ENCODE measurements at places on chromosomes 5 and 9. TPM values are rescaled to one million over a fixed set of nuclear protein-coding genes. Genes with fewer than 3 reads are reported as not detected.

GRCh38 chr9:114409103-114409780 lies 21.5 kb upstream of the AKNA start:
- no peak for DNase-seq
- no peak overlapping the region for H3K27ac ChIP-seq
- peaks cover 2% of the 10 kb centered on the region for H3K4me1 ChIP-seq
- H3K36me3 ChIP-seq: no peaks in the 10 kb centered on the region

DNA sequence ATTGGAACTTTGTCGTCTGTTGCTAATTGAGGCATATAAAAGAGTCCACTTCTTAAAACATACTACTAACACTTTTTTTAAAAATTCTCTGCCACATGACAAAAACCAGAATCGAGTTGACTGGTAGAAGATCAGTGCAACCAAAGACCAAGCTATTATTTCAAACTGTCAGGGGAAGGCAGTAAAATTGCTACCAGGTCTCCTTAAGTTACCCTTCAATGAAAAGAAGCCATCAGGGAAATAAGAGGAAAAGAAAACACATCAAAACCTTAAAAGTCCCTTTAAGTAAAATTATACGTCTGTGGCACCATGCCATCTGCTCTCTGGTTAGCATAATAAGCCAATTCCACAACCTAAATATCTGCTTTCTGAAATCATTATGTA lies 9.6 kb downstream of the ZNF608 start:
- no peak for DNase-seq
- no peaks in the 10 kb centered on the region for H3K36me3 ChIP-seq
- peaks cover 37% of the 10 kb centered on the region for H3K27me3 ChIP-seq
- no peaks in the 10 kb centered on the region for H3K4me1 ChIP-seq
- no peak overlapping the region for H3K4me3 ChIP-seq
- no peak overlapping the region for H3K27ac ChIP-seq

- no peak overlapping the region for H3K4me3 ChIP-seq
- H3K4me1 ChIP-seq: no peaks in the 10 kb centered on the region
- no peaks in the 10 kb centered on the region for H3K36me3 ChIP-seq
- peaks cover 32% of the 10 kb centered on the region for H3K27me3 ChIP-seq
- DNase-seq: no peak
- no peak overlapping the region for H3K27ac ChIP-seq
Observed at GRCh38 chr5:181039471-181039870, 595 bp upstream of the BTNL9 start.

DNA sequence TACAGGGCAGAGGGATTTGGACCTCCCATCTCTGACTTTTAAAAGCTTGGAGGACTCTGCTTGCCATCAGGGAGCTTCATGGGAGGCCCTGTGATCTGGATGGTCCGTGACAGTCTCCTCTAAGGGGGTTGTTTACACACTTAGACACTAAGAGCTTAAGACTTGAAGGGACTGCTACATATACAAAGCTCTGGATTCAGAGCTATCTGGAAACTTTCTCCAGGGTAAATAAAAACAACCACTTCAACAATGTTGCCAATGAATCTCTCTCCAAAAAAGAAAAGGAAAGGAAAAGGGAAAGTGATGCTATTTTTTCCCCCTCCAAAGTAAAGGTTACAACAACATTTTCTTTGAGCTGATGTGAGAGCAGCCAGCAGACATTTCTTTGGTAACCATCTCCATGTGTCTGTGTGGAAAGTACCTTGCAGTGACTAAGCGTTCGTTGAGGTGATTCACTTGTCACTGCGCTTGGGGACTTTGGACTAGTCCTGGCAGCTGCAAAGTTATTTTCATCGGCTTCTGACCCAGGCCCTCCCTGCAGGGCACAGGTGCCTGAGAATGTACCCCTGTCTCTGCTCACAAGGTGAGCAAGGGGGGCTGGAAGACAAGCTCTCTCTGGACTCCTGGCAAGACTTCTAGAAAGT lies 262.1 kb upstream of the KLF4 start:
- no peak overlapping the region for H3K4me3 ChIP-seq
- H3K27ac ChIP-seq: no peak overlapping the region
- no peaks in the 10 kb centered on the region for H3K27me3 ChIP-seq
- H3K36me3 ChIP-seq: no peaks in the 10 kb centered on the region

DNA sequence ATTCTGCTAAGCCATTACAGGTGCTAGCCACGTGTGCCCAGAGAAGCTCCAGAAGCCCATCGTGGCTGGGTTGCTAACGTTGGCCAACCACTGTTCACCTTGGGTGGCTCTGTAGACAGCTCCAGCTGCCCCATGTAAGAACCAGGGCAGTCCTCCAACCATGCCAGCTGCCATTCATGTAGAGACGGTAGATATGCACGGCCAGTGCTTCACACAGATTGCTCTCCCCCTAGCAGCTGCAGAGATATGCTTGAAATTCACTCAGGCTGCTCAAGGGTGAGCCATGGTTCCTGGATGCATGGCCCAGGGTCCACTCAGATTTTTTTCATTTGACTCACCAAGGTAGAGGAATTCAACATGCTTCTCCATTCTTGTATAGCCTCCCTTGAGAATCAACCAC lies 31.0 kb downstream of the GADD45G start:
- H3K4me1 ChIP-seq: no peaks in the 10 kb centered on the region
- no peaks in the 10 kb centered on the region for H3K36me3 ChIP-seq
- H3K27ac ChIP-seq: no peak overlapping the region
- no peaks in the 10 kb centered on the region for H3K27me3 ChIP-seq
- DNase-seq: no peak

BASP1 gene
- total RNA-seq: 0.18 TPM

- H3K27ac ChIP-seq: no peak overlapping the region
- H3K4me1 ChIP-seq: no peaks in the 10 kb centered on the region
- no peak overlapping the region for H3K4me3 ChIP-seq
- H3K36me3 ChIP-seq: no peaks in the 10 kb centered on the region
- H3K27me3 ChIP-seq: peaks cover 45% of the 10 kb centered on the region
- DNase-seq: no peak
Observed at GRCh38 chr5:73321757-73322436, 126.7 kb downstream of the FOXD1 start.

GRCh38 chr9:128375865-128376264 lies 4.7 kb downstream of the URM1 start:
- H3K4me1 ChIP-seq: peaks cover 22% of the 10 kb centered on the region
- H3K27me3 ChIP-seq: no peaks in the 10 kb centered on the region
- DNase-seq: no peak
- H3K27ac ChIP-seq: no peak overlapping the region

CSF2 gene
- total RNA-seq: 61.5 TPM

DNA sequence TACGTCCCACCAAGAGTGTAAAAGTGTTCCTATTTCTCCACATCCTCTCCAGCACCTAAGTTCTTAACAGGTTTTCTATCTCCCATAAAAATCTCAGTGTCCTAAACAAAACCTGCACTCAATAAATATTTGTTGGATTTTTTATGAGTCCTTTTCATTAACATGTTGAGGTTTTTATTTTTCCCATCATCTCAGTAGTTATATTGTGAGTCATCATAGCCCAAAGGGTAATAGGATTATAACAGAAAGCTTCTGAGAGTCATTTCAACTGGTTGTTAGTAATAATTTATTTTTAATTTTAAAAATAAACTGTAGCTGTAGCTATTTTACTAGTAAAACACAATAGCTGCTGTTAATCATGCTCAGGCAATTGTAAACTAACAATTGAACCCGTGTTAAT lies 331.6 kb upstream of the SLC30A5 start:
- no peaks in the 10 kb centered on the region for H3K27me3 ChIP-seq
- no peak overlapping the region for H3K27ac ChIP-seq
- DNase-seq: no peak
- no peaks in the 10 kb centered on the region for H3K4me1 ChIP-seq
- no peak overlapping the region for H3K4me3 ChIP-seq

DNA sequence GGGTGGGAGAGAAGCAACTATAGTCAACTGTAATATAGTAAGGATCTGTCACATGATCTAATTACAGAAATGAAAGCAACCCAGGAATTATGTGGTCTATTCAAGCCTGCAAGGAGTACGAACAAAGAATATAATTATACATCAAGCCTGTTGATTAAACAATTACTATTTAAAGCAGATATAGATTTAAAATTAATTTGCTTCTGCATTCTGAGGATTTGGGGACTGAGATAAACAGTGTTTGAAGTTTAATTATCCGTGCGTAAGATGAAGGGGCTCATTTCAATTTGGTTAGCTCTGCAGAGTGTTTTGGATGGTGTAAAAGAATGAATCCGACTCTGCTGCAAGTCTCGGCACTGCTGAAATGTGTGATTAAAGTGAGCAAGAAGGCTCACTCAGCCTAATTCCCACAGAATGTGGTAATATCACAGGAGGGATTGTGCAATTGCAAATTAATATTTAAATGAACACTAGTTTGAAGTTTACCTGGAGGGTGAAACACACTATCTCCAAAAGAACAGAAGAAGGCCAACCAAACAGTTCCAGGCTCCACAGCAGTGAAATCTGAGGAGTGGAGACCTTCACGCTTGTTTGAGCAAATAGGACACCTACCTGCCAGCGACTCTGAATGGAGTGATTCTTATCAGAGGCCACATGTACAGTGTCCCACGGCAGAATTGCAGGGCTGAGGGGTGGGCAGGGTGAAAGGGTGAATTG lies 420.6 kb upstream of the SLC30A5 start:
- H3K4me1 ChIP-seq: no peaks in the 10 kb centered on the region
- no peak overlapping the region for H3K27ac ChIP-seq
- H3K4me3 ChIP-seq: no peak overlapping the region
- H3K36me3 ChIP-seq: no peaks in the 10 kb centered on the region

LYSMD3 gene
- 14.2 TPM for total RNA-seq

- H3K27ac ChIP-seq: no peak overlapping the region
- peaks cover 17% of the 10 kb centered on the region for H3K4me1 ChIP-seq
- no peak overlapping the region for H3K4me3 ChIP-seq
- H3K27me3 ChIP-seq: no peaks in the 10 kb centered on the region
- DNase-seq: no peak
Observed at GRCh38 chr9:79644048-79644447, 72.3 kb downstream of the TLE4 start.

DNA sequence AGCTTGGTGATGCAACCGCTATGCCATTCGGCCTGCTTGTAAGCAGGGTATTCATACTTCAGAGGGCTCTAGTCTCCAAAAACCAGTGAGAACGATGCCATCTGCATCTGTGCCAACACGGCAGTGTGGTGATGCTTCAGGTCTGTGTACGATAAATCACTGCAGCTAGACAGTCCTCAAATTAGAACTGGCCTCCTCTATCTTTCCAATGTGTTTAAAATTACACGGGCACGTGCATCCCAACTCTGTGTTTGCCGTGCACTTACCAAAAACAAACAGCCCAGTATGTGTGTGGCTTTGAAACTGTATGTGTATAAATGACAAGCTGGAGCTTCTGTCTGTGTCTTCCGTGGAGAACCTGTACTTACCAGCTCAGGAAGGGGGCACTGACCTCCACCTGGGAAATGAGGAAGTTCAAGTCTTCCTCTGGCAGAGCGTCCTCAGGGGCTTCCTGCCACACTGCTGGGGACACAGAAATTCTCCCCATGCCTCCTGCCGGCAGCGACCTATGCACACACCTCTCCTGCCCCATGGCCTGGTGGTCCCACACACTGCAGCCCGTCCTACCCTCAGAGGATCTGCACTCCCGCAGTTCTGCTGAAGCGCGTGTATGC lies 12.3 kb downstream of the MED10 start:
- no peak for DNase-seq
- H3K27ac ChIP-seq: no peak overlapping the region
- no peaks in the 10 kb centered on the region for H3K27me3 ChIP-seq

DNA sequence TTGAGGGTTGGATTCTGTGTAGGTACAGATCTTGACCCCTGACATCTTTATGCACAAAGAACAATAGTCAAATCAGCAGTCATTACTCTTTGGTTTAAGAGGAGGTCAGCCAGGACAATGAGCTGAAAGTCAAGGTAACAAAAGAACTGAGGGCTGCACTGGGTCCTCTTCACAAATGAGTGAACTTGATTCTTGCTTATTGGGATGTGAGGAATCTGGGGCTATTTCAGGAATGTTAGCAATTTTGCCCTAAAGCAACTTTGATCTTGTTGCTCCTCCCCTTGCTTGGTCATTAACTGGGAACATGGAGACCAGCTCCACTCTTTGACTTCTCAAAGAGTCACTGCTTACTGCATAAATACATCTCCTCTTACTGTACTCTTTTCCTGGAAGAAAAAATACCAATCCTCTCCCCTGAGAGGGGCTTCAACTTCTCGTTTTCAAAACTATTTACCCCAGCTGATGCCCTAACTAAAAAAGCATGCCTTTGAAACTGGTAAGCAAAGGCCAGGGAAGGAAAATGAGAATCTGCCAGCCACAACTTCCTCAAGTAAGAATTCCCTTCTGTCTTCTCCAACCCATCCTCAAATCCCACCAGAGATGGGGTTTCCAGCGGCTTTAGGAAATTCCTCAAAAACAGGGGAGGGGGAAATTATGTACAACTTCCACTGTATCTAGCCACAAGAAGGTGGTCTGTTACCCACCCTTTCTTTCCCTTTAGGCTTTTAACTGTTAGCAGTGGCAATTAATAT lies 368.3 kb downstream of the ENC1 start:
- H3K4me1 ChIP-seq: no peaks in the 10 kb centered on the region
- no peak for DNase-seq
- H3K27ac ChIP-seq: no peak overlapping the region
- peaks cover 8% of the 10 kb centered on the region for H3K27me3 ChIP-seq

Data from activated CD8-positive, alpha-beta T cell treated with anti-CD3 and anti-CD28 coated beads for 36 hours (primary cell).